ENCODE measurements at places on chromosomes 5 and 9.

DNA sequence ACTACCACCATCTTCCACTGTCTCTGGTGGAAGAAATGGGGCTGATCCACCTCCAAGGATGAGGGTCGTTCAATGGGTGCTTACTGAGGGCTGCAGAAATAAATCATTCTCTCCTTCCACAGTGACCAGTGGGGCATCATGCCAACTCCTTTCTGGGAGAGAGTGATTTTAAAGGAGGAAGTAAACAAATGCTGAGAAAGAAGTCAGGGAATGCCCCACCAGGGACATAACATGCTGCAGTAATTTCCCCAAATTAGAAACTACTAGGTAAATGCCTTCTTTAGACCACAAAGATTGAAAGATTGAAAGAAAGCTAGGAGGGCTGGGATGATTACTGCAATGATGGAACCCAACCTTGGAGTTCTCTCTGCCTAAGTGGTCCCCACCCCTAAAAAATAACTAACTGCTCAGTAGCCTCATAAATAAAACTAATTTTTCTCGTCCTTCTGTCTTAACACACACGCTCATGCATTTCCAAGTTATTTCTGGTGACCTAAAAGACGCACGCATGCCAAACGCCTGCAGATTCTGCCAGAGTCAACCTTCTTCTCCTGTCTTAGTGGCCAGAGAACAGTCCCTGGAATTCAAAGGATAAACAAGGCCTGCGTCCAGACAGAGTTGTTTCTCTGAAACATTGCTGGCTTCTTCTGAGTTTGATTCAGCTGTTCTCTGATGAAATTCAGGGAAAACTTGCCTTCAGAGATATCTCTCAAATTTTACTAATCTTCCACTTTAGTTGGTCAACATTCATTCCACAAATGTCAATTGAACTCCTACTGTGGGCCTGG, 250.0 kb downstream of the NR3C1 start:
- DNase-seq, result no peak

DNA sequence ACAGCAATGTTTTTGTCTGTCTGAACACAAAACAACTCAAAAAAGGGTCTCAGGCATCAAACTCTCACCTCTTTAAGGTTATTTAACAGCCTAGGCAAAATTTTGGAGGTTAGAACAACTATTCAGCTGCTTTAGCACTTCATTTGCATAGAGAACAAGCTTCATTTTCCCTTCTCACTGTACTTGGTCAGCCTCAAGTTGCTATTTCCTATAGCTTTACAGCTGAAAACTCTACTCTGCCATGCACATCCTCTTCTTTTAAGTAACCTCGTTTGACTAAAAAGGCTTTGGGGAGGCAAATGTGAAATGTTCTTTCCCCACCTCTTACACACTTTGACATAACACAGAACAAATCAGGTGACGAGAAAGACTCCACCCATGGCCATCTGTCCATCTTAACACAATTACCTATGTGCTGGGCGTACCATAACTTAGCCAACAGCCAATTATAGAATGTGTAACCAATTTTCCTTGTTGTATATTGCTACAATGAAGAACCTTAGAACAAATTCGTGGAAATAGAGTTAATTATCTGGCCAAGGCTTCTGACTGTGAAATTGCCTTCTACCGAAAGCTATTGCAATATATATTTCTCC, 195.7 kb downstream of the DCP2 start:
- DNase-seq, result no peak

- no peak for DNase-seq
Observed at GRCh38 chr5:71695595-71695994, 23.5 kb upstream of the CARTPT start.

DNA sequence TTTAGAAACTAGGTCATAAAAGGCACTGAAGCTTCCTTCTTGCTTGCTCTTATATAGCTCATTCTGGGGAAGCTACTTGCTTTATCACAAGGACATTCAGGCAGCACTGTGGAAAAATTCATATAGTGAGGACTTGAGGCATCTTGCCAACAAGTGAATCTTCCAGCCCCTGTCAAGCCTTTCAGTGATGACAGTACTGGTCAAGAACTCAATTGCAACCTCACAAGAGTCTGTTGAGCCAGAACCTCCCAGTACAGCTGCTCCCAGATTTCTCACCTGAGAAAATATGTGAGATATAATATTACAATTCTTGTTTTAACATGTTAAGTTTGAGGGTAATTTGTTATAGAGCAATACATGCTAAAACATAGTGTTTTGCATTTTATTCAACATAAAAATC, 2011.0 kb upstream of the NUDT12 start:
- no peak for DNase-seq

GRCh38 chr9:9612755-9613154, 1000.0 kb downstream of the PTPRD start:
- DNase-seq, result no peak

- DNase-seq, result no peak
Observed at GRCh38 chr5:78522476-78523260, 125.9 kb downstream of the LHFPL2 start.

DNA sequence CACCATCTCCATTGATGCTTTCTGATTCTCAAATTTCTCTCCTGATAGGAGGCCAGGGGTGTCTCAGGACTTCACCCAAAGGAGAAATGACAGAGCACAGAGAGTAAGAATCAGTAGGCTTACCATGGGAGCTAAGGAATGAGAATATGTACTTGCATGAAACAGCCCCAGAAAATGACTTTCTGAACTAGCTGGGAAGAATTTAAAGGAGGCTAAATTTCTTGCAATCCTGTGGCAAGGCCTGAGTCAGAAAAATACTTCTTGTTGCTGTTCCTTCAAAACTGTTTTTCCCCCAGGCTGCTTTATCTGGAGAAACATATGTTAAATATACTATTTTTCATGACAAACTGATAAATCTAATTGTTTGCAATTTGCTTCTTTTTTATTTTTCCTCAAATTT, 53.4 kb upstream of the FBXL7 start:
- no peak for DNase-seq

DNA sequence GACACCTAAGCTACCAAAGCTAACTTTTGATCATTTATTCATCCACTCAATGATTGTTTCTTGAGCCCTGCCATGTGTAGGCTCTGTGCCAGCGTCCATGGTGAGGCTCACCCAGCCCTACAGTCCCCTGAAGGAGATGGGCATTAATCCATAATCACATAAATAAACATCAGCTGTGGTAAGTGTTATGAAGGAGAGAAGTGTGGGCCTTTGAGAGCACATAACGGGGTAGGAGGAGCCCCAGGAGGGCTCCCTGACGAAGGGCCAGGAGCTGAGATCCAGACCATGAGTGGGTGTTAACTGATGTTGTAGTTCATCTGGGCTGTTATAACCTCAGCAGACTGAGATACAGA, 53.9 kb upstream of the AFAP1L1 start:
- no peak for DNase-seq

GRCh38 chr9:133700819-133701320, 37.3 kb downstream of the SARDH start:
- no peak for DNase-seq

DNA sequence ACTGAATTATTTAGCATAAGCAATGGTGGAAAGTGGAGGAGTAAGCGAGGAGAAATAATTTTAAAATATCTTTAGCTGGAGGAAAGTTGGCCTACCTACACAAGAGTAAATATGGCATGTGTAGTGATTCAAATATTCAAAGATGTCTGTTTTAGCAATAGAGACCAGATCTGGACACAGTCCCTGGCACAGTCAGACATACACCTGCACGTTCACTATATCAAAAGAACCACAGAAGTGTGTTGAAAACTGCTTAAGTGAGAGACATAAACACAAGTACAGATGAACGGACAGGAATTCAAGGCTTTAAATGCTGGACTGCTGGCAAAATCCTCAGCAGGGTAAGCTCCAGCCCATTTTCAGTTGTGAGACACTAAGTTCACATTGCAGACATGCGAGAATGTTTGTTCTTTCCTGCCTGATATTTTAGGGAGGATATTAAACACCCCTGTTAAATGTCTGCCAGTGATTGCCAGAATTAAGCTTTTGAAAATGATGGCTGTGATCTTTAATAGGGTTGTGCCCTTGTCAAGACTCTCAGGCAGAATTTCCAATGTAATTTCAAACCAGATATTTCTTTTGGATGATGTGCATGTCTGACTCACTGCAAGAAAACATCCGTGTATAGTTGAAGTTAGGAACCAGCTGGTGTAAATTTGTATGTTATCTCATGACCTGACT, 810.6 kb downstream of the TLE4 start:
- no peak for DNase-seq

GRCh38 chr9:77399964-77400363, 222.6 kb downstream of the VPS13A start:
- DNase-seq, result no peak

DNA sequence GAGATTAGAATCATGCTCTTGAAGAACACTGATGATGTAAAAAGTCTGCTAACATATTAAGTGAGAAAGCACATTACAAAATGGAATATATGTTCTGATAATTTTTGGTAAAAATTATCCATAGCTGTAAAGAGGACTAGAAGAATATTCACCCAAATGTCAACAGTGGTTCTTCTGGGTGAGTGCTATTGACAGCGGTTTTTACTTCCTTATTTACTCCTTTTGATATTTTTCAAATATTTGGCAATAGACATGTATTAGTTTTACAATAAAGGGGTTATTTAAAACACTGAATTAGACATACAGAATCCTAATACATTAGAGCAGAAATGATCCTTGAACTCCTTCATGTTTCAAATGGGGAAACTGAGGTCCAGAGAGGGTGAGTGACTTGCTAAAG, 26.9 kb upstream of the MEGF9 start:
- no peak for DNase-seq

GRCh38 chr5:22889720-22890119, 36.6 kb upstream of the CDH12 start:
- DNase-seq, result no peak

DNA sequence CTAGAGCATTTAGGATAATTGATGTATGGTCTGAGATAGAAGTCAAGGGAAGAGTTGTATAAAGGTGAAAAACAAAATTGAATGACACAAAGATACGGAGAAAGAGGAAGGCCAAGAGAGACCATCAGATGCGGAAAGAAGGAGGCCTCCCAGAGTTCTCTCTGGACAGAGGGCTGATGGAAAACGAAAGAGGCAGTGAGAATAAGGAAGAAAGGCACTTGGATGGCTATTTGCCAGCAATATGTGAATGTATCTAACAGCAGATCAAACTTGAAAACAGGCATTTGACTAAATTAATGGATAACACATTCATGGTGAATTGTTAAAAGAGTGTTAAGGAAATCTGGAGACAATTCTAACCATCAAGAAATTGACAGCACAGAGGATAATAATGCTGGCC, 2.4 kb upstream of the DOCK8 start:
- DNase-seq, result no peak

DNA sequence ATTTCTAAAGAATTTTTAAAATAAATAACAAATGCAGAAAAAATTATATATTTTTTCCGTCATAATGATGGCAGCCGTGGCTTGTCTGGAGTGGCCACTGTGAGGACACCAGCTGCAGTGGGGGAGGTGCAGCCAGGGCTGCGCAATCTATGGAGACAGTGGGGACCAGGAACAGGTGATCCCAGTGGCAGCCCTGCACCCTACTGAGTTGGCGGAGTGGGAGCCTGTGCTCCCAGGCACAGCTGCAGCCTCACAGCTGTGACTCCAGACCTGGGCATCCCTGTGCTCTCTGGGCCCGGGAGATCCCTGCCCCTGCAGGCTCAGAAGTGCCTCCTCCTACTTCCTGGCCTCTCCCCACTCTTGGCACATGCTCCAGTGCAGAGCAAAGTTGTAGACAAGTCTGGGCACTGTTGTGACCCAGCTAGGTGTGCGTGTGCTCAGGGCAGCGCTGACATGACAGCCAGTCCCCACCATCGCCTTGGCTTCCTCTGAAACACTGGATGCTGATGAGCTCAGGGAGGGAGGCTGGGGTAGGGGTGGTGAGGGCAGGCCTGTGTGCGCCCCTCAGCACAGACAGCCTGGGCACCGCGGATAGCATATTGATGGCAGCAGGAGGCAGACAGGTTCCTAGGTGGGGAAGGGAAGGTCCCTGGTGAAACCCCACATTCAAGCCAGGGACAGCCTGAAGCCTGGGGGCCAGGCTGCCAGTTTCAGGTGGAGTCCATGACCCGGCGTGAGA, 96.0 kb upstream of the PRR16 start:
- no peak for DNase-seq
